Jurkat, Clone E6-1 (cell line): ENCODE measurements at places on chromosomes 3 and 15.

- peak; percentile 49 for DNase-seq
Observed at GRCh38 chr15:40506964-40507571, 36.3 kb downstream of the CHST14 start.

GRCh38 chr15:69727121-69727924, 274.7 kb downstream of the RPLP1 start:
- DNase-seq: no peak

DNA sequence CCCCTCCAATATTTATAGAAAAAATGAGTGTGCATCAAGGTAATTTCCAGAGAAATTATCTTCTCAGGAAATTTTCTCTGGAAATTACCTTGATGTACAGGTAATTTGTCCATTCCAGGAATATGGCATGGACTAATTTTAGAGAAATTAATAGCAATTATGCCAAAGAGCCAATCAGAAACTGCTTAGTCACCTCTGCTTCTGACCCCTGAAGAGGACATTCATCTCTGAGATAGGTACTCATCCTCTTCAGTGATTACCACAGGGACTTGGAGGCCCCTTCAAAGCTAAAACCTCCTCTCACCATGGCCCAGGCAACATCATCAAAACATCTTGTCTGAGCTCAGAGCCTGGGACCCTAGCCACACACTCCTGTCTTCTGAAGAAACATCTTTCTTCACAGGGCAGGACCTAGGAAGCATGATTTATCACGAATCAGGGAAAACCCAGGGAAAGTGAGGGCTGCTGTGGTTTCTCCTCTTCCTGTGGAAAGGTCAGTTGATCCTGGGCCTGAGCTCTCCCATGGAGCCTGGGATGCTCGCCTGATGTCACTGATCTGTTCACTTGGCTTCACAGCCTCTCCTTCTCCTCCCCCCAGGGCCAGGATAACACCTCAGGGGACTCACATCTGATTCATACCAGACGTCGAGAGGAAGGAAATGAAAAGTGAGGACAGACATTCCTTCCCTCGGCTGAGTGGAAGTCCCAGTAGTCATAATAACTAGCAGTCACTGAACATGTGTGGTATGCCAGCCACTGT, 210.5 kb downstream of the DTWD1 start:
- no peak for DNase-seq

GRCh38 chr3:127529346-127530188, 61.0 kb downstream of the TPRA1 start:
- no peak for DNase-seq

- DNase-seq: no peak
Observed at GRCh38 chr3:196506687-196507086, 3.1 kb upstream of the RNF168 start.

- peak; percentile 89 for DNase-seq
Observed at GRCh38 chr3:156674046-156674910, at the start of gene TIPARP. Gene TIPARP (plus strand): TSS chr3:156674590. CDS start chr3:156677698, 3,108 bp downstream.

DNA sequence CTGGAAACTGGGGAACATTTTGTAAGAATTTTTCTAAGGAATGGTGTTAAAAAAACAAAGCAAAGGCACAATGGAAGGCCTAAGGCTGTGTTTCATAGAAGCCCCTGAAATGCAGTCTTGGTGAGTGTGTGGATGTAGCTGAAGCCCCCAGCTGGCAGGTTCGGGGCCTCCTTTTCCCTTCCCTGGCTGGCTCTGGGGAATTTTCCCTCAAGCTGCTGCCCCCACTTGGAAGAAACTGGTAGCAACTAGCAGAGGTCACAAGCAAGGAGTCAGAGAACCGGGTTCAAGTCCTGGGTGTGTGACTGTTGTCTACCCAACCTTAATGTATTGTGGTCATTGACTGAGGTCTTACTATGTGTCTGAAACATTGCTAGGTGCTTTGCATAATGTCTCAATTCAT, 85.3 kb upstream of the MYZAP start:
- no peak for DNase-seq

DNA sequence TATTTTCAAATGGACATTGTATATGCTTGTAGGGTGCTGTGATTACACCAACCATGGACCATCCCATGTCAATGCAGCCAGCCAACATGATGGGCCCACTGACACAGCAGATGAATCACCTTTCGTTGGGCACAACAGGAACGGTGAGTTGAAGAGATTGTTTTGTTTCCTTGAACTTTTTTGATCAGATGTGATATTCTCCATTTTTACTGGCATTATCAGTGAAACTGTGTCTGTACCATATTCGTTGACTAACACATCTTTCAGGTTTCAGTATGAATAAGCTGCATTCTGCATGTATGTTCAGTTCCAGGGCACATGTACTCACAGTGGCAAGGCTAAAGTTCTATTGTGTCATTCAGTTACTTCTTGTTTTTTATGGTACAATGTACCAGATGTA, 655.2 kb downstream of the RBMS3 start:
- DNase-seq: no peak

- DNase-seq: no peak
Observed at GRCh38 chr3:169310184-169310939, 353.1 kb downstream of the MECOM start.

GRCh38 chr15:63601704-63602185, 4.6 kb downstream of the FBXL22 start:
- no peak for DNase-seq

DNA sequence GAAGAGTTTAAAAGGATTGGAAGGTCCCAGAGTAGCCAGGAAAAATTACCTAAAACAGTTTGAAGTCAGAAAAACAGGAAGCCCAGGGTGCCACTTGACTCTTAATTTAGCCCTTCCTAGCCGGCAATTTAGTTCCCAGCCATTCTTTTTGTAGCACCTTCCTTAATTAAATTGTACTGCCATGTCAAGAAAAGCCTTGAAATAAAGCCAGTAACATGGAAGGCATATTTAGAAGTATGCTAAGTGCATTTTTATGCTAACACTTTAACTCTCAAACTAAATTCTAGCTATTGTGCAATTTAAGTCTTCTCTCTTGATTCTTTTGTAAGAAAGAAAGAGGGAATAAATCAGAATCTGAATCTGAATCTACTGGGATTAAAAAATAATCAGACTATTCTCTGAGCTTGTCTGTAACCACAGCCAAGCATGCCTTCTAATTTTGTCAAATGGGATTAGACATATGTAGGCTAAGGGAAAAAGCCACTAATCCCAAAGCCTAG, 43.2 kb downstream of the MAP3K13 start:
- no peak for DNase-seq

- DNase-seq: no peak
Observed at GRCh38 chr3:63973406-63973805, 49.9 kb downstream of the PSMD6 start.

DNA sequence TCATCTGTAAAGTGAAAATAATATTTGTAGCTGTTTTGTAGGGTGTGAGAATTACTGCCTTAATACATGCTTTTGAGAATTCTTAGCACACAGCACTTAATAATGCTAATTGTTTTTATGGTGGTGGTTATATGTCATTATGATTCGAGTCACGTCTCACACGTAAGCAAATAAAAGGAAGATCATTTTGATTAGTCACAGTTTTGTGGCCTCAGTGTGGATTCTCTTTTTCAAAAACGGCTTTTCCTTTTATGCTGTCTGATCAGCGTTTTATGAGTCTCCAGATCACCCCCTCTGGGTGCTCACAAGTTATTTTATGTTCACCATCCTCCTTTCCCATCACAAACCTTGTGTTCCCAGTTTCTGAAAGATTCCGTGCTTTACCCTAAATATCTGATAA, 255.6 kb upstream of the CNTN4 start:
- DNase-seq: no peak

DNA sequence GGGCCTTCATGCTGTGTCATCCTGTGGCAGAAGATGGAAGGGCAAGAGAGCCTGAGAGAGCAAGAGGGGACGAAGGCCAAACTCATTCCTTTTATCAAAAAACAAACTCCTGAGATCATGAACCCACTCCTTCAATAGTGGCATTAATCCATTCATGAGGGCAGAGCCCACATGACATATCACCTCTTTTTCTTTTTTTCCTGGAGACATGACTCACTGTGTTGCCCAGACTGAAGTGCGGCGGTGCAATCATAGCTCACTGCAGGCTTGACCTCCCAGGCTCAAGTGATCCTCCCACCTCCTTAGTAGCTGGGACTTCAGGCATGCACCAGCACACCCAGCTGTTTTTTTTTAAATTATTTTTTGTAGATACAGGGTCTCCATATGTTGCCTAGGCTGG, 92.0 kb upstream of the RNU6-1 start:
- DNase-seq: no peak

DNA sequence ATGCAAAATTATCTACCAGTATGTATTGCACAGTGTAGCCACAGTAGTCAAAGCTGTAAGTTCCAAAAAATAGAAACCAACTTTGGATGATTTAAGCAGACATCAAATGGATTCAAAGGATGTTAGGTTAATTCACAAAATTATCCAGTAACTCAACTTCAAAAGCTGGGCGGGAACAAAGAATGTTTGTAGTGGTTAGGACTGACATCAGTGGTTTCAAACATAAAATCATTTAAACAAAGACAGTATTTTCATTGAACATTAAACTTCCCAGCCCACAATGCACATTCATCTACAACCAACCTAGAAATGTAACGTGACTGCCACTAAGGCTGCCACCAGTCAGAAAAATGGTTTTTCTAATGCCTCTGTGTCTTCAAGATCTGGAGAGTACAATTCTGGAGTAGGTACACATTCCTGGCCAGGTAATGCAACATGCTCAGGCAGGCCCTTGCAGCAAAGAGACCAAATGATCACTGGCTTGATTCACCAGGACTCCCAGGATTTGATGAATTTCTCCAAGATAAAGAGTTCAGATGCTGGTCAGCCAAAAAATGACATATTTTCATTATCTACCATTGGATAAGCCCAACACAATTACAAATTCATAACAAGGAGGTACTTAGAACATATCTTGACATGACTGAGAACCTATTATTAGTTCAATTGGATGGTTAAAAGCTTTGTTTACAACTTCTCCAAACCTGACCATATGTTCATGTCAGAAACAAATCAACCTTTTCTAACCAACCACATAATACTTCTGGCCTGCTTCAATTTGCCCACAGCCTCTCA, 189.8 kb upstream of the CNTN4 start:
- DNase-seq: peak; percentile 52

DNA sequence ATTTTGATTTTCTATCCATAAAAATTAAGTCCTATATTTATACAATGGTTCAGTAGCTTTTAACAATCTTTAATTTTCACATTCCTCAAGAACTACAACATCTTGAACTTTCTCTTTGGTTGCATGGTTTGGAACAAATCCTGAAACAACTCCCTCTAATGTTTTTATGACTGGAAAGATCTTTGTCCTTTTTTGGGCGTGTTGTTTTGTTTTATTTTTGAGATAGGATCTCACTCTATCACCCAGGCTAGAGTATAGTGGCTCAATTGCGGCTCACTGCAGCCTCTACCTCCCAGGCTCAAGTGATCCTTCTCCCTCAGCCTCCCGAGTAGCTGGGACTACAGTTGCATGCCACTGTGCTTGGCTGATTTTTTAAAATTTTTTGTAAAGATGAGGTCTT, 4.0 kb downstream of the STX19 start:
- DNase-seq: no peak

GRCh38 chr15:33846862-33847261, 121.4 kb upstream of the CHRM5 start:
- DNase-seq: no peak

DNA sequence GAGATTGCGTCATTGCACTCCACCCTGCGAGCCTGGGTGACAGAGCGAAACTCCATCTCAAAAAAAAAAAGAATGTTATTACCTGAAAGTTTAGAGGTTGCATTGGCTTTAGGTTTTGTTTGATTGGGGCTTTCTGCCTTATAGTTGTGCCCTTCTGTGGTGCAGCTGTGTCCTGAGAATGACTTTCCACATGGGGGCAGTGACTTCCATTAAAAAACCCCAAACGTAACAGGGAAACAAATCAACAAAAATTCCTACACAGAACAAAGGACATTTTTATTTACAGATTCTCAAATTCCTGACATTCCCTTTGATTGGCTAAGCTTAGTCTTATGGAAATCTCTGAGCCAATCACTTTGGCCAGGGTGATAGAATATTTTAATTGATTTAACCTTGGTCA, 154.1 kb upstream of the GPR149 start:
- DNase-seq: no peak

- DNase-seq: no peak
Observed at GRCh38 chr3:101781166-101781565, 2.2 kb downstream of the NXPE3 start.

DNA sequence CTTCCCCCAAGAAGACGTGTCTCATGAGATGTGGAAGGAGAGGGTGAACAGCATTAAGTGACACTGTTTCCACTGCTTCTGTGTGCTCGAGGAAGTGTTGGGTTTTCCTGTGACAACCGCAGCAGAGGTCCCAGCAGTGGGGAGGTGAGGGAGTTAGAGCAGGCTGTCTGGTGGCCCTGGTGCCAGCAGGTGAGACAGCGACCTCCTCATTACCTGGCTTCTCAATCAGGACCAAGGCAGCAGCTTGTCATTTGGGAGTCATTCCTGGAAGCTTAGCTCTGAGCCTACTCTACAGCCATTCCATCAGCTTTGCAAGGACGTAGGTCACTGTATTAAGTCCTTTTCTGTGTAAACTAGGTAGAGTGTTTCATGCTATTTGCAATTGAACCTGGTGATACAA, 63.3 kb upstream of the RGMA start:
- peak; percentile 89 for DNase-seq

- DNase-seq: no peak
Observed at GRCh38 chr3:8900869-8901268, 62.4 kb downstream of the RAD18 start.

GRCh38 chr15:39444735-39445470, 136.0 kb upstream of the THBS1 start:
- DNase-seq: no peak

- DNase-seq: no peak
Observed at GRCh38 chr3:189806171-189806951, 175.2 kb downstream of the TP63 start.

DNA sequence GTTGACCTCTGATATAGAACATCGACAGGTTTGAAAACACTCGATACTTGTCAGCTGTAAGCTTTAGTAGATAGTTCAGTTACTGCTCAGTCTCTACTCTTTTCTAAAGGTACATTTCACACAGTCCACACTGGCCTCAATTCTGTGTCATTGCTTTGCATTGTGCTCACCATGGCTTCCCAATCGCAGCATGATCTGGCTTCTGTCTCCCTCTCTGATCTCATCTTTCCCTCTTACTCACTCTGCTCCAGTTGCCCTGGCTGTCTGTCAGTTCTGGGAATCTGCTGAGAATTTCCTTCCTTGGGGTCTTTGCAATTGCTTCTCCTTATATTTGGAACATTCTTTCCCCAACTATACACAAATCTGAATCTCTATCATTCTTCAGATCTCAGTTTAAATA, 80.6 kb downstream of the GTF2E1 start:
- DNase-seq: no peak

- DNase-seq: no peak
Observed at GRCh38 chr15:55253580-55253979, 36.0 kb downstream of the RAB27A start.

GRCh38 chr3:69763458-69763857, 24.2 kb downstream of the MITF start:
- no peak for DNase-seq

- DNase-seq: peak; percentile 47
Observed at GRCh38 chr15:75801859-75802593, 41.2 kb upstream of the UBE2Q2 start.

- DNase-seq: no peak
Observed at GRCh38 chr3:8607234-8608040, 37.2 kb downstream of the SSUH2 start.
